Activated CD8-positive, alpha-beta memory T cell treated with anti-CD3 and anti-CD28 coated beads, Interleukin-2, amount 50 U/mL, for 4 hours (primary cell): ENCODE measurements at places on chromosomes 6 and 20.

DNA sequence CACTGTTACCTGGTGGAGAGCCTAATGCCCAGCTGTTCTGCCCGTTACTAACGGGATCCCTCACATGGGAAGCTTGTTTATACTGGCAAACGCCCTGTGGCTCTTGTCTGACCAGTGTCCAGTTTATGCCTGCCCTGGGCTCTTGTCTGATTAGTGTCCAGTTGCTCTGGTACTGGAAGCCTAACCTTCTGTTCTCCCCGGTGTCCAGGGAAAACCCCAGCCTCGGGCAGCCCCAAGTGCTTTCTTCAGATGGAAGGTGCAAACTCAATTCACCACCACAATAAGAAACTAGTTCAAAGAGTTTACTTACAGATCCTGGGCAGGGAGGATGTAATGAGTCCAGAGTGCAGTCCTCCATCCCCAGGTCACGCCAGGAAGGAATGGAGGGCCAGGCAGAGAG, 148.4 kb downstream of the TBXT start:
- DNase-seq = no peak

GRCh38 chr6:154414021-154414813, 57.6 kb upstream of the IPCEF1 start:
- no peak for DNase-seq

DNA sequence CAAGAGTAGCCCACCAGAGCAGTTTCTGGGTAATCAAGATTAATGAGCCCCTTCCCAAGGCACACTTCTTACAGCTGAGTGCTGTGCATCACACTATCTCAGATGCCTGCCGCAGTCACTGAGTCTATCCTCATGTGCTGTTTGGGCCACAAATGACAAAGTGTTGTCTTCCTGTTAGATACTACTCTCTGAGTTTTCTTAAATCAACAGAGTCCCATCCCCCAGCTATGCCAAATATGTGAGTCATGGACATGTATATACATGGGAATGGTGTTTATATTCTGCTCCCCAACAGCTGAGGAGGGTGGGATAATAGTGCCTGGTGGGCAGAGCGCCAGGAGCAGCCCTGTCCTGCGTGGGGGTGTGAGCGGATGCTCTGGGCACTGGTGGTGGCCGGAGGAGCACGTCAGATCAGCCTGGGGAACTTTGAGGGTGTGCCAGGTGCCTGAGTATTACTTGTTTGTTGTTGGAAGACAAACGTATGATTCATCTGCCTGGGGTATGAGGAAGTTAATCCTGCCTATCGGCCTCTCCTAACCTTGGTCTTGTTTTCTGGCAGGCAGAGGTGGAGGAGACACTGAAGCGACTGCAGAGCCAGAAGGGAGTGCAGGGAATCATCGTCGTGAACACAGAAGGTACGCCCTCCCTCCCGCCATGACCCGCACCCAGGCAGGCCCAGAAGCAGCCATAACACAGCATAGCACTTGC, 9.6 kb downstream of the DYNLRB1 start:
- DNase-seq = no peak

- no peak for DNase-seq
Measured at GRCh38 chr6:139801571-139802321, 427.3 kb upstream of the CITED2 start.

- no peak for DNase-seq
Measured at GRCh38 chr6:100657678-100658330, 193.1 kb upstream of the SIM1 start.

DNA sequence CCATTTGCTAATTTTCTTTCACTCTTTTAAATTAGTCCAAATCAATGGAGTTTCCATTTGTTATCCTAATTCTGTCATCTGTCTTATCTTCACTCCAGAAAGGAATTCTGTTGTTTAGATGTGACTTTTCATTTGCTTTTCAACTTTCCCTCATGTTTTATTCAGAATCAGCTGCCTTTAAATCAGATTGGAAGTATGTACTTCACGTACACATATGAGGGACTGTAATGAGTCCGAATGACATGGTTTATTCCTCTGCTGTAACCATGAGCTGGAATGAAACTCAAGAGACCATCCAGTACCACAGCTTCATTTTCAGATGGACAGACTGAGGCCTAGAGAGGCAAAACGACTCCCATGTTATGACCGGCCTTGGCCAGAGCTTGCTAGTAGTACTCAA, 302.3 kb downstream of the KIF16B start:
- no peak for DNase-seq

DNA sequence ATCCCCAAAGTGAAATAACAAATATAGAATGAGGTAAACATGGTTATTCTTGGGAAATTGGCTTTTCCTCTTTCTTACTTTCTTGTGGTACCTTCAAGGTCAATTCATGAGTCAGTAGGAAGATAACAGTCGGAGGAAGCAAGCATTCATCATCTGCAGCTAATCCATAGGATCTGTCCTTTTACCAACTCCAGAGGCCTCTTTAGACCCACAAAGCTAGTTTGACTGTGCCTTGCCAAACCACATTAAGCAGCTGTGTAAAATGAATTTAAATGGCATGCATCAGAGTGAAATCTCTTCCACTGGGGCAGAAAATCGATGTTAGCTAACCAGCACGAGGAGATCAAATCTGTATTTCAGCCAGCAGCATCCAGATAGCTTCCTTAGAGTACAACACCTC, 171.3 kb downstream of the TMEM242 start:
- no peak for DNase-seq

- DNase-seq = peak; percentile 41
Measured at GRCh38 chr20:51661609-51662178, 106.5 kb downstream of the ATP9A start.

GRCh38 chr6:2558098-2558680, 192.5 kb downstream of the MYLK4 start:
- no peak for DNase-seq

- no peak for DNase-seq
Measured at GRCh38 chr6:136887953-136888352, 34.1 kb upstream of the SLC35D3 start.

DNA sequence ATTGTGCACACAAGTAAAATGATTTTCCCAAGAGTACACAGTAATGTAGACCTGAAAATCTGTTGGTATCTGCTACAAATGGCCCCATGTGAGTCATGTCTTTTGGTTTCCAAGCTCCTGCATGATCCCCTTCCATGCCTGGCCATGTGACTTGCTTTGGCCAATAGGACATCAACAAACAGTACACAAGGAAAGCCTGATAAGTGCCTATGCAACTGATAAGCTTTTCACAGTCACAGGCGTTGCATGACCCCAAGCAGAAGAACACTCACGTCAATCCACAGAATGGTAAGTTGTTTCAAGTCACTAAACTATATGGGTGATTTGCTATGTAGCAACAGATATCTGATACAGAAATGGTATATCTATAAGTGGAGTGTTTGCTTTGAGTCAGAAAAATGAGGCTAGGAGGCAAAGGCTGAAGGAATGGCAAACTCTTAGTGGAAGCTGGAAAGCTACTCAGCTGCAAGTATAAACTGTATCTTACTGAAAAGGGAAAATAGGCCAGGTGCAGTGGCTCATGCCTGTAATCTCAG, 160.1 kb upstream of the BEND3 start:
- DNase-seq = no peak

- no peak for DNase-seq
Measured at GRCh38 chr6:155004576-155005372, 9.7 kb downstream of the TIAM2 start.

- DNase-seq = no peak
Measured at GRCh38 chr6:147906361-147906760, 397.9 kb downstream of the SAMD5 start.

DNA sequence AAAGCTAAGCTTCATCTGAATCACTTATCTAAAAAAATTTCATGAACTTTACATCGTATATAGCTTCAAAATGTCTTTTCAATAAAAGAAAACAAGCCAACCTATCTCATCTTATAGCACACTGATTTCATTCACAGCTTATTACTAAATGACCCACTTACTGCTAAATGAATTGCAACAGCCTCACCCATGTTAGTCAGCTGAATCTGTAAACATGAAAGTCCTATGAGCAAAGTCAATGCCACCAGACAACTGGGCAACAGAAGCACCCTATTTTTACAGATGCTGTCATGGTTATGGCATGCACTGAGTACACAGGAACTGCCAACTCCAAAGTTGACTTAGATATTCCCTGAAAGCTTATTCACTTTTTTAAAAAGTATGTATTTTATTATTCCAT, 41.2 kb upstream of the DST start:
- no peak for DNase-seq

DNA sequence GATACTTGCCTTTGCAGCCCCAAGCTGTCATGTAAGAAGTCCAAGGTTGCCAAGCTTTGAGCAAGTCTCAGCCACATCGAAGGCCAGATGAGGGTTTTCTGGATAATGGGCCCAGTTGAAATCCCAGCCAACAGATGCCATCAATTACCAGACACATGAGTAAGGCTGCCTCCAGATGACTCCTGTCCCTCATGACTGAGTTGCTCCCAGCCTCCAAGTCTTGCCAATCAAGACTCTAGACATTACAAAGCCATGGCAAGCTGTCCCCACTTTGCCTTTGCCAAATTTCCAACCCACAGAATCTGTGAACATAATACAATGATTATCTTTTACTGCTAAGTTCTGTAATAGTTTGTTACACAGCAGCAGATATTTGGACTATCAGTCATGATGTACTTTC, 76.8 kb upstream of the ARMC2 start:
- no peak for DNase-seq

DNA sequence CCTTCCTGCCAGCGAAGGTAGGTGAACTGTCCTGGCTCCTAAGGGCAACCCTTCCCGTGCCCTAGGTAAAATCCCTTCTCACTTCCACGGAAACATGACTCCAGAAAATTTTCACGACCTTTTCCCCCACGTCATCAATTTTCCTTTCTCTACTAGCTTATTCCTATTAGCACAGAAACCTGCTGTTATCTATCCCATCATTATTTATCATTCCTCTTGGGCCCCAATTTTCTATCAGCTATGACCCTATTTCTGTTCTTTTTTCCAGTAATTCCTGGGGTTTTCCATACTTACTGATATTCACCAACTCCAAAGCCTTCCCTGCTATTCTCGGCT, 23.8 kb upstream of the GCM1 start:
- DNase-seq = no peak

GRCh38 chr6:43764772-43765171, 5.2 kb upstream of the VEGFA start:
- DNase-seq = no peak

GRCh38 chr6:40819182-40819834, 219.7 kb downstream of the UNC5CL start:
- DNase-seq = no peak

GRCh38 chr6:53042112-53042511, 23.1 kb upstream of the FBXO9 start:
- no peak for DNase-seq

DNA sequence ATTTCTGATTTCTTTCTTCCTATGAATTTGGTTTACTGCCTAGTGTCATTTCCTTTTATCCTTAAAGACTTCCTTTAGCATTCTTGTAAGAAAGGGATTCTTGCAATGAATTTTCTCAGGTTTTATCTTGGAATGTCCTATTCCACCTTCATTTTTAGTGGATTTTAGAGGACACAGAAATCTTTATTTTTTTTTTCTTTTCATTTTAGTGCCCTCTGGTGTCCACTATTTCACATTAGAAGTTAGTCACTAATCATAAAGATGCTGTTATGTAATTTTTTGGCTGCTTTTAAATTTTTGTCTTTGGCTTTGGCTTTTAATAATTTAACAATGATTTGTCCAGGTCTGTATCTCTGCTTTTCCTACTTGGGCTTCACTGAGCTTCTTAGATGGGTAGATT, 28.1 kb downstream of the LMBRD1 start:
- no peak for DNase-seq

DNA sequence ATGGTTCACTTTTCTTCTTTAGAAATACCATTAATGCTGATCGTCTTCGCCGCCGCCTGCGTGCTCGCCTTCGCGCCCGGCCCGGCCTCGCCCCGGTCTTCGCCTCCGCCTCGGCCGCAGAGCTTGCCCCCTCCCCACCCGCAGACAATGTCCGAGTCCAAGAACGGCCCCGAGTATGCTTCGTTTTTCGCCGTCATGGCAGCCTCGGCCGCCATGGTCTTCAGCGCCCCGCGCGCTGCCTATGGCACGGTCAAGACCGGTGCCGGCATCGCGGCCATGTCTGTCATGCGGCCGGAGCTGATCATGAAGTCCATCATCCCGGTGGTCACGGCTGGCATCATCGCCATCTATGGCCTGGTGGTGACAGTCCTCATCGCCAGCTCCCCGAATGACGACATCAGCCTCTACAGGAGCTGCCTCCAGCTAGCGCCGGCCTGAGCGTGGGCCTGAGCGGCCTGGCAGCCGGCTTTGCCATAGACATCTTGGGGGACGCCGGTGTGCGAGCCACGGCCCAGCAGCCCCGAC, 4.8 kb upstream of the PRPH2 start:
- DNase-seq = peak; percentile 22

DNA sequence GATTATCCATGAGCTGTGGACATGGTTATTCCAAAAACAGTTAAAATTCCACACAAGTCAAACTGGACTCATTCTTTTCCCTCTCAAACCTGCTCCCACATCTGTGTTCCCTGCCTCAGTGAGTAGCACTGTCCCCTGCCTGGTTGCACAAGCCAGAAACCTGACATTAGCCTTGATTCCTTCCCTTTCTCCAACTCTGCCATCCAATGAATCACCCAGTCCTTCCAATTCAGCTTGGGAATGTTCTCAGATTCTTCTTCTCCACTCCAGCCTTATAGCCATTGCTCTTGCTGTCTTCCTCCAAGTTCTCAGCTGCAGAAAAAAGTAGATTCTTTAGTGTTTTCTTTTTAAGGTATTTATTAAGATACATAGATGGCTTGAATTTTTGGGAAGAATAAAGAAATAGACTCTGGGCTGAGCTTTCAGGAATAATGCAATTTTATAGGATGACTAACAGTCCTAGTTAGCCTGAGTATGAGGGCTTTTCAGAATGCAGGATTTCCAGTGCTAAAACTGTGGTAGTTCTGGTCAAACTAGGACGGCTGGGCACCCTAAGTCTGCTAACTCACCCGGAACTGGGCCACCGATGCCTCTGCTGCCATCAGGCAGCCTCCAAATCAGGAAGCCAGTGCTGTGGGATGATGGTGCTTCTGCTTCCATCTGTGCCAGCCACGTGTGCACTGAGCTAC, 18.2 kb upstream of the SASH1 start:
- no peak for DNase-seq

GRCh38 chr6:167137081-167137480, 14.2 kb downstream of the CCR6 start:
- DNase-seq = no peak
